ENCODE measurements at places on chromosomes 4 and X. TPM values are rescaled to one million over a fixed set of nuclear protein-coding genes. Genes with fewer than 3 reads are reported as not detected.
A peak's percentile ranks its signal among the peaks of the same experiment; 100 is the strongest.

UGT2A1 gene
- not detected for total RNA-seq

ALAS2 gene
- not detected for total RNA-seq

SHROOM2 gene
- total RNA-seq = not detected

EMCN gene
- total RNA-seq = not detected

BMP3 gene
- not detected for total RNA-seq

TCEAL7 gene
- not detected for total RNA-seq

ADH4 gene
- total RNA-seq = not detected

NFXL1 gene
- total RNA-seq = 10.3 TPM

PAGE2B gene
- total RNA-seq = 0.77 TPM

IQCM gene
- not detected for total RNA-seq

HS6ST2 gene
- not detected for total RNA-seq

DNA sequence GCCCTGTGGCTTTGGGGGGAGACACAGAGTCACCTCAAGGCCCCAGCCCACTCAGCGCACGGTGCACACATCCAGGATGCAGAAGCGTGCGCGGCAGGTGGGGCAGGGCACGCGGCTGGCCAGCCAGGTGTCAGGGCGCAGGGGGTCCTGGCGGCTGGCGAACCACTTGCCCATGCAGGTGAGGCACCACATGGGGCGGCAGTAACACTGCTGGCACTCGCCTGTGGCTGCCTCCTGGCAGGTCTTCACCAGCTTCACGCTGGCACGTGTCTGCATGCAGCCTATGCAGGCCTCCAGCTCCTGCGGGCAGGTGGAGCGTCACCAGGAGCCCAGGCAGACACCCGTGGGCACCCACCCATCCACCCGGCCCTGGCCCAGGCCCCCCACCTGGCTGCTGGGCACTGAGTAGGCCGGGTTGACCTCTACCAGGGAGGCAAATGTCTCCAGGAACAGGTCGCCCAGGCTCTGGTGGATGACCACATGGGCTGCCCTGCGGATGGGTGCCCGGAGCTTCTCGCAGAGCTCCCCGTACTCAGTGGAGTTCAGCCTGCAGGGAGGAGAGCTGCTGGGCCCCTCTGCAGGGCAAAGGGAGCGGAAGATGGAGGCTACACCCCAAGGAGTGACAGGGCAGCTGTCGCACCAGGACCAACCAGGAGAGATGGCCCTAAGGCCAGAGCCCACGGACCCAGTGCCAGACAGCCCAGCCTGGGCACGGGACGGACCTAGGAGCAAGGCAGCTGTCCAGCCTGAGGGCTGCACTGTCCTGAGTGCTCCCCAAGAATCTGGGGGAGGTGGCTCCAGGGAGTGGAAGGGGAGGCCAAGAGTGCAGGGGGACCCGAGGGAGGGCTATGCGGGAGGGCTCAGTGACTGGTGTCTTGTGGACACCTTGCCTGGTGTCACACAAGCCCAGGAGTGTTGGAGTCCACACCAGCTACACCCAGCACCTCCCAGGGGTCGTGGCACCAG, 3.7 kb downstream of the TMEM129 start:
- no peak for DNase-seq

GRCh38 chrX:145825896-145826295, 8.3 kb downstream of the SLITRK2 start:
- DNase-seq = no peak

- peak; percentile 43 for DNase-seq
Observed at GRCh38 chrX:49754233-49754857, 58.6 kb upstream of the PAGE1 start.

DNA sequence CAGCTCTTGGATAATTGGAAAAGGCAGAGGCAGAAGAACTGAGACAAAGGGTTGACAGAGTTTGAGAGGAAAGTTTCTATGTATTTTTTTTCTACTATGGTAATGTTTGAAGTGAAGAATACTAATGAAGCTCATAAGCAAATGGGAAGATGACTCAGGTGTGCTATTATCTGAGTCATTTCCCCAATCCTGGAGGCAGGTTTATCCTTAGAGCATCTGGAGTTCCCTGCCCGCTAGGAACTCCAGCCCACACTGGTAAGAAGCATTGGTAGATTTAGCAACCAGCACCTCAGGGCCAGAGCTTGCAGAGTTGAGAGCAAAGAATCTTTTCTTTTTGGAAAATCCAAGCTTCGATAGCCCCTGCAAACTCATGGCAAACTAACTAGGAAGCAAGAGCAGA, 55.2 kb downstream of the DOCK11 start:
- no peak for DNase-seq

- no peak for DNase-seq
Observed at GRCh38 chr4:175947117-175947722, 118.4 kb upstream of the WDR17 start.

- peak; percentile 47 for DNase-seq
Observed at GRCh38 chr4:112516471-112517066, 589 bp upstream of the NEUROG2 start.

- DNase-seq = peak; percentile 50
Observed at GRCh38 chr4:184313702-184314659, 96.3 kb upstream of the ENPP6 start.

GRCh38 chr4:102250341-102250740, 94.9 kb downstream of the SLC39A8 start:
- no peak for DNase-seq

GRCh38 chr4:42809419-42810084, 83.0 kb upstream of the GRXCR1 start:
- DNase-seq = no peak

- no peak for DNase-seq
Observed at GRCh38 chr4:180512801-180513475, 1730.3 kb upstream of the TENM3 start.

- DNase-seq = no peak
Observed at GRCh38 chr4:188821500-188821899, 682.3 kb downstream of the TRIML1 start.

DNA sequence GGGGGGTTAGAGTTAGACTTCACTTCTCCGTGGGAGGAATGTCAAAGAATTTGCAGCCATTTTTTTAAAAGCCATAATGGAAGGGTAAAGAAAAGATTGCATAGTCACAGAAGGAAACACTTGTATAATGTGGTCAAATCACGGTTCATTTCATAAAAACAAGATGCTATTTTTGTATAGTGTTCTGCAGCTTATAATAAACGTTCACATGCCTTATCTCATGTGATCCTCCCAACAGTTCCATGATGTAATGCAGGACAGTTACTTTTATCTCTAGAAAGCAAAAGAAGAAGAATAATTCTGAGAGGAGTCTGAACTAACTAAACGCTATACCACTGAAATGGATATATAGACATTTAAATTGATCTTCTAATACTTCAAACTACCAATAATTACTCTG, 71.3 kb upstream of the CAMK2D start:
- DNase-seq = no peak

GRCh38 chrX:34768290-34768689, 111.2 kb upstream of the TMEM47 start:
- no peak for DNase-seq

GRCh38 chr4:164081801-164082200, 587.3 kb downstream of the TMA16 start:
- no peak for DNase-seq

DNA sequence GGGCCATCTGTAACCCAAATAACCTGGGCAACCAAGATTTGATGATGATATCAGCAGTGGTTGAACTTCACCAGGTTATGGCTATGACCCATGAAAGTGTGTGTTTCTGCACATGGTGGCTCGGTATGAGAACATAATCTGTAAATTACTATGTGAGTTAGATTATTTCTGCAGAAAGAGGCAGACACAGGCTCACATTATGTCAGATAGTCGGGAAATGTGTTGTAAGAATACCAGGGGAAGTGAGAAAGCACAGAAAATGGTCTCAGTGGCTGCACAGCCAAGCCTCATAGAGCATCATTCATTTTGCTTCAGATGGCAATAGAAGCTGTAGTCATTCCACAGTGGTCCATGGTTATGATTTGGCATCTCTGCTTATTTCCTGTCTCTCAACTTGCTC, 63.0 kb upstream of the RBPJ start:
- no peak for DNase-seq

- DNase-seq = no peak
Observed at GRCh38 chr4:3836756-3837601, 70.8 kb downstream of the ADRA2C start.

- no peak for DNase-seq
Observed at GRCh38 chr4:133347409-133347808, 198.3 kb downstream of the PCDH10 start.

DNA sequence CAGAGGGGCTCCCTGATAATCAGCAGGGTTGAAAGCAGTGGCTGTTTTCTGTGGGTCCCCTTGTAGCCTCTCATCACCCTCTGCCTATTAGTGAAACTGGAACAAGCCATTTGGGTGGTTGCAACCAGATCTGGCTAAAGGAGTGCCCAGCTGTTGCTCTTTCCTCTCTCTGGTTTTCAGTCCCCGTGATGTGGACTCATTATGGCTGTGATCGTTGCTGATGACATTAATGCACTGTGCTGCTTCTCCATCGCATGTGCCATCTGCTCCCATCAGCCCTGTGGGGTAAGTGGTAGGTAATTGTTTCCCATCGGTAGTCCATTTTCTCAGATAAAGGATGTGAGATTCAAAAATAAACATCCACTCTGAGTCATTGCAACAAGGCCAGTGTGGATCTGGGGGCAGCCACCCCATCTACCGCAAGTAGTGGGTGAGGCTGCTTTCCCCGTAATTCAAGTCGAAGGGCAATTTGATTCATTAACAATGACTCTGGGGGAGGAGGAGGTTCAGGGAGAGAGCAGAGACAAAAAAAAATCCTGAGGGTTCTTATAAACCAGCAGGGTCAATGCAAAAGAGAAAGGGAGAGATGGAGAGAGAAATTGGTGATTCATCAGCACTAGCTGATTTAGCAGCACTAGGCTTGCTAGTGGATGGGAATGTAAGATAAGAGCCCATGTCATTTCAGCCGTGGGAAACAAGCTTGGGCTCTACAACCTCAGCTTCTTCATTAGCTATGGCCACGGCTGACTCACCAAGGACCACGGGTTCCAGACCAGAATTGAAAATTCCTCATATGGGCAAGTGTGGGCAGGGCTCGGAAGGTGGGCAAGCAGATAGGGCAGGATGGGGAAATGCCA, 357.8 kb downstream of the MID1IP1 start:
- DNase-seq = no peak

DNA sequence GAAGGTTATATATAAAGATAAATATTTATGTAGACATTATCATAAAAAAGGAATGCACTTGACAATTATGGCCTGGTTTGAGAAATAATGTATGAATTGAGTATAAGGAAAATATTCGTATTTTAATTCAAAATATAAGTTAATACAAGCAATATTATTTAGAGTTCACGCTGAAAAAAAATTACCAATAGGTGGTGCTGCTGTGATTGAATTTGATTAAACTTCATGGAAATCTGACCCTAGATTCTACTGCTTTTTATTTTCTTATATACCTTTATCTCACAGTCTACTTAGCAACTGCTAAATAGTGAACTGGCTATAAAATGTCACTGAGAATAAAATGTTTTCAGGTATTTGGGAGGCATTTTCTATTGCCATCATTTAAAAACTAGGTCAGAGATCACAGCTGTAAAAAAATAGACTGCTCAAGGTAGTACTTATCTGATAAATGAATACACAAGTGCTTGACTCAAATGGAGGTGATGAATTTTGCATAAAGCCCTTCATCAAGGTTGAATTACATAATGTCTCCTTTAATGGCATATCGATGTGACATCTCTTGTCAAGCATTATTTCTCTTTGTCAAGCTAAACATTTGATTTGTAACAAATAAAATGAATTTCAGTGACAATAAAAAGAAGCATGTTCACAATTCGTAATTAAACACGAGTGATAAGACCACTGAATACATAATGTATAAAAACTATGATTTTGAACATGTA, 1638.8 kb upstream of the PCDH7 start:
- no peak for DNase-seq

DNA sequence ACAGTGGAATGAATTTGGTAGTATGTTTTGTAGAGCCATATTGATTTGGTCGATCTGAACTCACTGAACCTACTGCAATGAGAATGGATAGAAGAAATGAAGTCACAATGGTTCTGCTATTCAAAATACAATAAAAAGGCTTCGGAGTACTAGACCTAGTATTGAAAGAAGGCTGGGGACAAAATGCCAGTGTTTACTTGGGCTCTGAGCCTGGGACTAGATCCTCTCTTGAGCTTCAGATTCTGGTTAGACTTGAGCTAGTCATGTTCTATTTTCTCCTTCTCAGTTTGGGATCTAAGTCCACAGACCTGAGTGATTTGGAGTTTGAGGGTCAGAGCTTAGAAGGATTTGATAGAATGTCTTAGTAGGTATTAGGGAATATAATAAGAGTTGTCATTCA, 9.9 kb downstream of the INTS12 start:
- no peak for DNase-seq

All from activated naive CD8-positive, alpha-beta T cell treated with anti-CD3 and anti-CD28 coated beads, Interleukin-2, amount 10 ng/mL, durations not matched to agents 7 days and 5 days (primary cell).